ENCODE measurements at places on chromosomes 7 and 10. TPM values are rescaled to one million over a fixed set of nuclear protein-coding genes. Genes with fewer than 3 reads are reported as not detected.

The NKX1-2 gene
- total RNA-seq: not detected

The NAT16 gene
- total RNA-seq: not detected

The ITPRID1 gene
- not detected for total RNA-seq

The GRM3 gene
- not detected for total RNA-seq

The NRCAM gene
- 60.4 TPM for total RNA-seq

The PDK4 gene
- 1.4 TPM for total RNA-seq

The FRAT1 gene
- total RNA-seq: 1.3 TPM

The METTL27 gene
- 4.0 TPM for total RNA-seq

The ANKRD61 gene
- 0.35 TPM for total RNA-seq

The ZNF680 gene
- 40.6 TPM for total RNA-seq

The PAX2 gene
- not detected for total RNA-seq

The ANKRD30A gene
- total RNA-seq: not detected

The SLC18A3 gene
- not detected for total RNA-seq

The TUBGCP2 gene
- 71.5 TPM for total RNA-seq

The CPXM2 gene
- total RNA-seq: not detected

The OR6B1 gene
- not detected for total RNA-seq

The CLEC2L gene
- not detected for total RNA-seq

The BICC1 gene
- 10.3 TPM for total RNA-seq

The GALNT17 gene
- total RNA-seq: 3.5 TPM
